ENCODE measurements at places on chromosomes 5 and 9. TPM values are rescaled to one million over a fixed set of nuclear protein-coding genes. Genes with fewer than 3 reads are reported as not detected.

- no peak for DNase-seq
Measured at GRCh38 chr9:136997371-136997770, 1.0 kb upstream of the CLIC3 start.

DNA sequence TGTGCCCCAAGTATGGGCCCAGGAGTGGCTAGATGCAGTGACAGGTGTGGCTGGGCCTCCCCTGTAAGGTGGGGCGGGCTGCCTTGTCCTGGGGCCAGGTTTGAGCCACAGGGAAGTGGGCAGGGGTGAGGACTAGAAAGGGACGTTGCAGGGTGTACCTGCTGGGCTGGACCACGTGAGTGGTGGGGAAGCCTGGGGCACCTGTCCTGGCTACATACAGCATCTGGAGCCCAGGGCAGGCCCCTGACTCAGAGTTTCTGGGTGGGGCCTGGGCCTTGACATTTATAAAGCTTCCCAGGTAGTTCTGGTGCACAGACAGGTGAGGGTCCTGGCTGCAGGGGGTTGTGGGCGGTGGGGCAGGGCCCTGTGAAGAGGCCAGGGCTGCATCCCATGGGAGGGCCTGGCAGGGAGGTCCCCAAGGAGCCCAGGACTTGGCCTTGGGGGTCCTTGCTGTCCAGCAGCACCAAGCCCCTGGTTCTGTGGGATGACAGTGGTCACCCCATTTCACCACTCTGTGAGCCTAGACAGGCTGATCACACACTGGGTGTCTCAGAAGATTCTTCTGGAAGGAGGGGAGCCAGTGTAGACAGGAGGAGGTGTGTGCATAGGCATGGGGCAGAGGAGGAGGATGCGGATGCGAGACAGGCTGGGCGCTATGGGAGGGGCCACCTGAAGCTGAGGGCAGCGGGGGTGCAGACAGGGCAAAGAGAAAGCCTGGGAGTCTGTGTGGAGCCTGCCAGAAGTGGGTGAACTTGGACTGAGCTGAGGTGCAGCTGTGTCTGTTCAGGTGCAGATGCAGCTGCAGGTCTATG, 94.0 kb downstream of the PHF2 start:
- DNase-seq = peak; percentile 8

DNA sequence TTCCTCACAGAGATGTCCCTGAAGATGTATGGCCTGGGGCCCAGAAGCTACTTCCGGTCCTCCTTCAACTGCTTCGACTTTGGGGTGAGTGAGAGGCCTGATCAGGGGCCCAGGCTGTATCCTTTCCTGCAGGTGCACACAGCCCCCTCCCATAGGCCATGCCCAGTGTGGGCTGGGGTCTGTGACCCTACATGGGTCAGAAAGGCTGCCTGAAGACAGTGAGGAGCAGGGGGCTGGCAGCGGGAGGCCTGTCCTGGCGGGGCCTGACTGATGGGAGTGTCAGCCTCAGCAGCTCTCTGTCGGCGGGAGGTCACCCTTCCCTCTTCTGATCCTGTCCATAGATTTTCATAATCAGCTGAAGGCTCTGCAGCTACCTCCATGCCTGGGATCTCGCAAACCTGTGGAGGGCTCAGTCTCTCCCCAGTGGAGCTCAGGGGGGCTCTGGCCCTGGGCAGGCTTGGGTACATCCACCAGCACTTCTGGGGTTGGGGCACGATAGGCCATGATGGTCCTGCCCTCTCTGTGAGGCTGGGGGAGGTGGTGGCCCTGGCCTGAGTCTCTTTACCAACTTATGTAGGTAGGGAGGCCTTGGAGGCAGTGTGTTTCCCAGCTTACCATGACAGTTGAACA, 98.5 kb downstream of the CACNA1B start:
- DNase-seq = no peak

ANKRD18B gene
- polyA plus RNA-seq = not detected

DNA sequence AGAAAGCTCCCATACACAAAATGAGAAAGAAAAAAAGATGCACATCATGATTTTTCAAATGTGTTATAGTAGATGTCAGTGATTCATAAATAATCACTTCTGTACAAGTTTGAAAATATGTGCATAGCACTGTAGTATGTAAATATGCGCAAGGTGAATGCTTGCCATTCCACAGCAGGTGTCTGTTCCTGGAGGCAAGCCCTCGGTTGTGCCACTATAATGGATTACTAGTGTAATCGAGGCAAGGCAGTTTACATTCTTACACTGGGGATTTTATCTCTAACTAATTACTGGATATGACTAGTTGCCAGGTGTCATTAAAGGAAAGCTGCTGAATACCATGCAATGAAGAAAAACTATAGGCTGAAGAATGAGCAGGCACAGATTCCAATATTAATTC, 93.6 kb downstream of the ARHGEF28 start:
- DNase-seq = no peak

DNA sequence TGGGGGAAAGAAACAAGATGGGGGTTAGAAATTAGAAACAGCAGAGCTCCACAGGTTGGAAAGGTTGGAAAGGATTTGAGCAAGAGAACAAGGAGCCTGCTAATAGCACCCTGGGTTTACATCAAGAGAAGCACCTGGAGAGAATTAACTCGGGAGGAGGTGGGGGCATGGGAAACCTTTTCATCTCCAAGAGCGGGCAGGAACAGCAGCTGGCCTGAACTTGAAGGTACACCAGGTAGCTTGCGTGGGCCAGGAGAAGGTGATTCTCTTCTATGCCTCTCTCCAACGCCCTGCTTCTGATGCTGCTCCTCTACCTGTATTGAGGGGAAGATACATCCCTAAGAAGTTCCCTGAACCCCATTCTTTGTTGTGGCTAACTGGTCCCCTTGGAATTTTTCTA, 37.1 kb upstream of the GLRX start:
- no peak for DNase-seq

DNA sequence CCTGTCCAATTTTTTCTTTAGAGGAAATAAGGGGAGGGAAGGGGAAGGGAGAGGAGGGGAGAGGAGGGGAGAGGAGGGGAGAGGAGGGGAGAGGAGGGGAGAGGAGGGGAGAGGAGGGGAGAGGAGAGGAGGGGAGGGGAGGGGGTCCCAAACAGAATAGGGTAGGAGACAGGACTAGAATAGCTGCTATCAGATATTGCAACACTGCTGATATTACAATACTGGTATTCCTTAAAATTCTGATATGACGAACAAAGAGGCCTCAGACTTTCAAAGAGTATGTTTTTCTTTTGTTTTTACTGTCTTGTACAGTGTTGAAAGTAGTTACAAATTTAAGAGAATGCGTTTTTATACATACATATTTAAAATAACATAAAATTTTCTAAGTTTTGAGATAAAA, 67.5 kb downstream of the RICTOR start:
- DNase-seq = no peak

GRCh38 chr9:134411440-134412297, 85.4 kb downstream of the RXRA start:
- no peak for DNase-seq

- DNase-seq = no peak
Measured at GRCh38 chr5:40503439-40503838, 176.3 kb upstream of the PTGER4 start.

DNA sequence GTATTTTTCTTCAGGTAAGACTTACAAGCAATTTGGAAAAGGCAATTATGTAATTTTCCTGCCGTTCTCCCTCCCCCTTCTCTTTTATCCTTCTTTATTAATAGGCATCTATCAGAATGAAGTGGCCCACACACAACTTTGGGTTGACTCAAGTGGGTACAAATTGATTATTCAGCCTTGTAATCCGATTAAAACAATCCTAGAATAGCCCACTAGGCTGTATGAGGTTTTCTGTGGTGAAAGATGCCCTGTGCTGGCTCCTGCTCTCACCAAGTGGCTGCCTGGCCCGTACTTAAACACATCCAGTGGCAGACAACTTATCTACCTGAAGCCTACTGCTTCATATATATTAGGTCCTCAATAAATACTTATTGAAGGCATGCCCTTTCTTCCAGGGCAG, 177.3 kb upstream of the C9orf72 start:
- no peak for DNase-seq

SOHLH1 gene
- not detected for polyA plus RNA-seq

FST gene
- polyA plus RNA-seq = 3.6 TPM

DNA sequence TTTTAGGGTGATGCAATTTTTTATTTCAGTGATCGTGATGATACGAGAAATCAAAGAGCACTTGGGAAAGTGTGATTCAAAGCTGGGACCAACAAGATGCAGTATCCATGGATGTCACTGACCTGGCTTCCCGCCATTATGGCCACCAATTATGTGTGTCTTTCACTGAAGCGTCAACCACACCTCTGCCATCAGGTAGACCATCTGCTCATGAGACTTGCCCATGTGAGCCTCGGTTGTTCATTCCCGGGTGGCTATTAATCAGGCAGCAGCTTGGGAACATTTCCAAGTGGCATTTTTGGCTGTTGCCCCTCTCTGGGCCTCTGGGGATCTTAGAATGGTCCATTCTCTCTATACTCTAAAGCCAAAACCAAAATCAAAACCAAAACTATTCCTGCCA, 436.0 kb upstream of the ADAMTSL1 start:
- DNase-seq = no peak

- no peak for DNase-seq
Measured at GRCh38 chr9:126009047-126009446, 261.9 kb downstream of the PBX3 start.

SLC35A4 gene
- 135 TPM for polyA plus RNA-seq

TSTD2 gene
- polyA plus RNA-seq = 19.1 TPM

Measured in adrenal gland (tissue), 19 donors.